Small intestine (tissue), 16 donors: ENCODE measurements at places on chromosomes 2 and 18.

- DNase-seq = no peak
These were observed 13.6 kb downstream of the TLK1 start for GRCh38 chr2:171147081-171147480.

GRCh38 chr2:236305964-236306605 is 41.9 kb upstream of the ASB18 start:
- no peak for DNase-seq

- no peak for DNase-seq
These were observed 628.3 kb downstream of the NUP35 start for GRCh38 chr2:183752571-183752970.

GRCh38 chr2:28419443-28420270 is 27.0 kb downstream of the FOSL2 start:
- DNase-seq = peak; percentile 75

DNA sequence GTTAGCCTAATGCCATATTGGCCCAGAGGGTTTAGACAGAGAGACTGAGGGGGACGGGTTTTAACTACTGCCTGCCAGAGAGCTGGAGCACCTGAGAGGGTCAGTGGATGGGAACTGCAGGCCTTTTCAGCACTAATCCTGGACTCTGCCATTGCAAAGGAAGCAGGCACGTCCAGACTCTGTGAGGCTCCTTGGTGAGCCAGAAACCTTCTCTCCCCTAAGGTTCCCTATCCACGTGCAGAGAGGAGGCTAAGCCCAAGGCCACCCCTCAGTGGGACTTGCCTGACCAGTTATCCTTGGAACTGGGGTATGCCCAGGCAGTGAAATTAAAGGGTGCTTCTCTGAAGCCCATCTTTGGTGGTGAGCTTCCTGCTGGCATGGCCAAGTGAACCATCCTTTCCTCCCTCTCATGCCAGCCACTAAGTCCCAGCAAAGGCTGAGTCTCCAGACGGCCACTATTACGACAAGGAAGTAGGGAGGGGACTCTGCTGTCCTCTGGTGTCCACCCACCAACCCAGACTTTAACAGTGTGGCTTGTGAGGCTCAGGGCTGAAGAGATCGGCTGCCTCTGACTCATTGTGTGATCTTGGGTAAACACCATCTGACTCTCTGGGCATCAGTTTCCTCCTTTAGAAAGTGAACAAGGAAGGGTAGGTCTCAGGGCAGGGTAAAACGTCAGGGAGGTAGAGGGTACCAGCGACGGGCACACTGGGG is 3.9 kb upstream of the MLPH start:
- peak; percentile 57 for DNase-seq

DNA sequence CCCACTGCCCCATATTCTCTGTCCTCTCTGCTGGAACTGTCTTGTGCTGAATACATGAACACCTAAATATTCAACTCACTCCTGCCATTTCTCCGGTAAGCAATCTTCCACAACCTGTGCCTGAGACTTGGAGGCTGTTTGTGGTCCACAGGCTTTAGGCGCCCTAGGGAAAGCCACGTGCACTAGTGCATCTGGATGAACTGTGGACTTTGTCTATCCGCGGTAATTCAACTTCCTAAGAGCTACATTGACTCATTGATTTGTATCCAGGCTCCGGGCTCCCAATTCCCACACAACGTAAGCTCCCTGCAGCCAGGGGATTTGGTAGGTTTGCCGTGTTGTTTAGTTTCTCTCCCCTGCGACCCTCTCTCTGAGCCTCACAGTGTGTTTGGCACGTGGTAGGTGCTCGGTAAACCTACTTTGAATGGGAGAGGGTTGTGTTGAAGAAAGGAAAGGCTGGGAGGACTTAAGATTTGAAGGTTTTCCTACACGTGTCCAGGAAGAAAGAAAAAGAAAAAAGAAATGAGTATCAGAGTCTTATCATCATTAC is 718.2 kb downstream of the DPP10 start:
- peak; percentile 87 for DNase-seq

- DNase-seq = no peak
These were observed 36.3 kb upstream of the CYP27C1 start for GRCh38 chr2:127256381-127256780.

DNA sequence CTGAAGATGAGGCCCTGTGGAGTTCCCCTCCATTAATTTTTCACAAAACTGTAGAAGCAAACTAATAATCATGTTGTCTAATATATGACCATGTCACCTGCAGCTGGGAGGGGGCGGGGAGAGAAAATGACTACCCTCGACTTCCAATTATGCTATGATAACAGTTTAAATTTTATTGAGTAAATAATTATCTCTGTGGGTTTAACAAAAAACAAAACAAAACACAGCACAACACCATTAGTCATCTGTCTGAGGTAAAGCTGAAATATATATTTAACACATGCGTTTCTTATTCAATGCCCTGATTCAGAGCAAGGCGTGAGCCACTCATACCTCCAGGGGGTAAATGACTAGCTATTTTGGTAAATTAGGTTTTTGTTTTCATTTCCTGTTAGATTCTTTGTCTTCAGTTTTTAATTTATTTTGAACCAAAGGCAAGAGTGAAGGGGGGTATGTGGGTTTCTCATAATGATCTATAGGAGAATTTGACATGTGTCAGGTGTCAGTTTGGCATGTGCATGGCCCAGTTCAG is 77.4 kb upstream of the ZCCHC2 start:
- DNase-seq = no peak

- no peak for DNase-seq
These were observed 25.4 kb upstream of the PID1 start for GRCh38 chr2:229296536-229296935.

DNA sequence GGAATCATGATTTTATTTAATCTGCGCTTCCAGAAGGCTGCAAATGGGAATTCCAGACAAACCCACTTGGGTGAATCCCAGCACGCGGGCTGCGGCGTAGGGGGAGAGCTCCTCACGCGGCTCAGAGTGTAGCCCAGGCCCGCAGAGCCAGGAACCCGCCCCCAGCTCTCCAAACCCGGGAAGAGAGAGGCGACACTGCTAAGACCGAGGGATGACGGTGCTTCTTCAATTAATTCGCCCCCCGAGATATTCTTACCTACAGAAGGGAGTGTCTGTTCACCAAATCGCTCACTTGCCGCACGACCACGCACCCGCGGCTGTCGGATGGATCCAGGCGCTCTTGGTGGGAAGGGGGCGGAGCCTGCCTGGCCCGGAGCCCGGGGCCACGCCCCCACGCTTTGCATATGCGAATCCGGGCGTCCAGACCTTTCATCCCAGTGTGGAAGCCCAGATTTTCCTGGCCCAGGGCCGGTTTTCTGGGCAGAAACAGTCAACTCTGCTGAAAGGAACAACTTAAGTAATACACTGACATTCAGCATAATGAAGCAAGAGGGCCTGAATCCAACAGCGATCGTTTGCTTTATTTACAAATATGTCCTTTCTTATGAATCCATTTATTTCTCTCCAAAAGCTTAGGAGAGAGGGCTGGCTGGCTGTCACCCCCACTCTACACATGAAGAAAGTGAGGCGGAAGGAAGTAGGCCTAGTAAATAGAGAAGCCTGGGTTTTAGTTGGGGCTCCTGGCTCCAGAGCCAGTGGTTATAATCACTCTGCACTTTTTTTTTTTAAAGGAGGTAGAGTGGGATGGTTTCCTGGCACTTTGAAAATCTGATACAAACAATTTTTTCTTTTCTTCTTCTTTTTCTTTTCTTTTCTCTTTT is at the start of gene SLC19A3:
Gene SLC19A3 (minus strand): TSS at position 342 of the 881 bp plus-strand sequence. CDS start 15,710 bp downstream, outside the sequence.
- DNase-seq = peak; percentile 90

- no peak for DNase-seq
These were observed 40.7 kb downstream of the EIF5B start for GRCh38 chr2:99377879-99378278.

GRCh38 chr2:36572054-36572718 is 25.8 kb downstream of the FEZ2 start:
- DNase-seq = no peak

- DNase-seq = no peak
These were observed 9.7 kb downstream of the ECEL1 start for GRCh38 chr2:232477751-232478510.

DNA sequence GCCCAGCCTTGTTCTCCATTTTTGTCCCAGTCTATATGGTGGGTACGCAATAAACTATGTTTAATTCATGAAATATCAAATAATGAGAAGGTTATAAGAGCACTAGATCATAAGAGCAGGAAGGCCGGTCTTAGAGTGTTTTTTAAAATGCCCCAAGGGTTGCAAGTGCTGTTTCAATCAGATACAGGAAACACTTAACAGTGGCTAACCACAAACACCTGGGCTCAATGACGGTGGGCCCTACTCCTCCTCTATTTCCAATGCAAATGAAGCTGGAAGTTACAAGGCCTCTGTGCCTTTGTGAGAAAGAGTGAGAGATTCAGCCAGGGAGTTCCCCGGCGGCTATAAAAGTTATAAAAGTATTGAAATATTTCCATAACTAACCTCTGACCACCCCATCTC is 18.9 kb upstream of the WDR33 start:
- peak; percentile 16 for DNase-seq

- DNase-seq = no peak
These were observed 58.6 kb downstream of the FANCL start for GRCh38 chr2:58182527-58182926.

DNA sequence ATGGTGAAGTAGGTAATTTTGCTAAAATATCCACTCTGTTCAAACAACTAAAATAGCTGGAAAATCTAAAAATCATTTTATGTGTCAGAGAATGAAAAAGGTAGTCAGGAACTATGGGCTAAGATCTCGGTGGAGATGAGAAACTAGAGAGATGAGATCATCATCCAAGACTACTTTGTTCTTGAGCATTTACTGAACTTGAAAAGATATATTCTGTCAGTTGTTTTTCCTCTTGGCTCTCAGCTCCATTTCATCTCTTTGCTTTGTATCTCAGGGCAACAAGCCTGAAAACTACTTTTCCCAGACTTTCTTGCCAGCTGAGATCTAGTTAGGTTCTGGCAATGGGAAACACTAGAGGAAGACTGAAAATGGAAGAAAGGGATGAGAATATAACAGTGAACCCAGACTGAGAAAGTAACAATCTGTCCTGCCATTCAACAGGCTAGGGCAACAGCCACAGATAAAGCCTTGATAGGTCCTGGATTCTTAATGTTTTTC is 346.2 kb upstream of the MEX3C start:
- DNase-seq = no peak

- no peak for DNase-seq
These were observed 55.1 kb downstream of the COL4A3 start for GRCh38 chr2:227219312-227220105.

- no peak for DNase-seq
These were observed 37.4 kb downstream of the NCK2 start for GRCh38 chr2:105782123-105782522.

DNA sequence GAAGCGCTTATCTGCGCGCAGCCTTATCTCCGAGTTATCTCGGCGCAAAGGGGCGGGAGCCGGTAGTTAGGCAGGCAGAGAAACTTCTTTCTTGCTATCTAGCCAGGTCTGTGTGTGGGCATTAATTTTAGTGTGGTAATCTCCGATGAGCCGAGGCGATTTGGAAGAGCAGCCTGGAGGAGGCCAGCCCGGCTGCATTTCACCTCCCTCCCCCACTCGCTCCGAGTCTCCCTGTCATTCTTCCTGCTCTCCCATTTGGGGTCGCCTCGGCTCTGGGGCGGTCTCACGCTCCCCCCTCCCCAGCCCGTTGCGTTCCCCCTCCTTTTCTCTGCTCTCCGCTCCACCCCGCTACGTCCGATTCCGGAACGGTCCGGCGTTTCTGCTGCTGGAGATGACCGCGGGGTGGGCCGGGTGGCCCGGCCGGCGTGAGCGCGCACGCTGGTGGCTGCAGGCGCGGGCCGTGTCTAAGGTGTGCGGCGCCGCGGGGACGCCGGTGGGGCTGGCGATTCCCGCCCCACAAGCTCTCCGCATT is 566 bp downstream of the GATA6 start:
- DNase-seq = peak; percentile 80

DNA sequence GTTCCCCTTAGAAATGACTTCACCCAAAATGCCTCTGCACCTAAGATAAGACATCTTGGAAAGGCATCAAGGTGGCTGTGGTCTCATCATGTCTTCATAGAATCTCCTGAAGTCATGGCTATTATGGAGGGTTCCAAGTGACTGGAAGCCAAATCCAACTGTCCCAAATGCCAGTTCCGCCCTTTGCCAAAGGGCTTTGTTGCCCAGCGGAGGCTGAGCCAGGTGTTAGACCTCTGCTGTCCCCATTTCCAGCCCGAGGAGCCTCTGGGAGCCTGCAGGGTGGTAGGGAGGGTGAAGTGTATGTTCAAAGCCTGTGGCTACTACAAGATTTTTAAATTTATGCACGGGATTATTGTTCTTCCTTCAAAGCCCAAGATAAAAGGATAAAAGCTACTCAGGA is 25.7 kb downstream of the RHOB start:
- DNase-seq = no peak

DNA sequence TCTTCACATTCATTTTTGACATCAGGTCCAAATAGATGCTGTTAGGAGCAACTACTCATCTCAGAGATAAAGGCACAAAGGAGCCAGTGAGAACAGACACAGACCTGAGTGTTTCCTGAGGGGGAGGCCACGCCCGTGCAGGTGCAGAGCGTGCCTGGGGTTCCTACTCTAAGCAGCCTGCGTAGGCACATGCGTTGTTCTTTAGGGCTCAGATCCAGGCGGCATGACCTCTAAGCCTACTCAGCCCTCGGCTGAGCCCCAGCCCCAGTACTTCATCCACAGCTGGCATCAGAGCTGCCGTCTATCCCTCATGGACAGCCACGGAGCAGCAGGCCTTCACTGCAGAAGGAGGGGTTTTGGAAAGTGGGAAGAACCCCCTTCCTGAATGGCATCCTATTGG is 54.9 kb upstream of the PXDN start:
- DNase-seq = no peak

DNA sequence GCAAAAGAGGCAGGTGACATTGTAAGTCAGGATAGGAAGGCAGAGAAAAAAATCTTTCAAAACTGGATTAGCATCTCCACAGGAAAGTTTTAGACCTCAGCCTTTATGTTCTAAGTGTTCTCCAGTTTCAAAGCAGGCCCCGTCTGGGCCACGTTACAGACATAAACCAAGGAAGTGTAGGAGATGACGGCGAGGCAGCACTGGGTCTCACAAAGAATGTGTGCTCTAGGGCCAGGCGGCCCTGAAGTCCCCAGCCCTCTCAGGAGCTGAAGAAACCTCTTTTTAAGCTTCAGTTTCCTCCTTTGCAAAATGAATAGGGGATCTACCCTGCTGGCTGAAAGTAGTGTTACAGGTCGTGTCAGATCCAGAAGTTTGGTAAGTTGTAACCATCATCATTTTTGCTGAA is 81.7 kb downstream of the SPRED2 start:
- peak; percentile 41 for DNase-seq

DNA sequence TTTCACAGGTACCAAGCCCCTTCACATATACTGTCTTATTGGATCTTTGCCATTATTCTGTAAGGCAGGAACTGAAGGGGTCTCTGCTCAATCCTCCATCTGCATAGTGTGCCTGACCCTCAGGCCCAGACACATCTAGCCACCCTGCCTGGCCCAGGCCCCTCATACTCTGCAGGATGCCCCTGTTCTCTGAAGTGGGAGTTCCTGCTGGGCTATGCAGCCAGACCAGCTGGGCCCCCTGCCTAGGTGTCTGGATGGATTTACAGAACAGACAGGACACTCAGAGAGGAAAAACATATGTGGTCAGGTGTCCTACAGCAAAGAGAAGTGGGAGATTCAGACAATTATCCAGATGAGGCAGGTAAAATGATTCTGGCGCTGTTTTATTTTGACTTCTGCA is 42.0 kb downstream of the SLC4A5 start:
- DNase-seq = no peak
